ENCODE measurements at places on chromosomes 3 and 15.

GRCh38 chr3:193977622-193978021 lies 158.3 kb upstream of the HES1 start:
- no peak for DNase-seq

DNA sequence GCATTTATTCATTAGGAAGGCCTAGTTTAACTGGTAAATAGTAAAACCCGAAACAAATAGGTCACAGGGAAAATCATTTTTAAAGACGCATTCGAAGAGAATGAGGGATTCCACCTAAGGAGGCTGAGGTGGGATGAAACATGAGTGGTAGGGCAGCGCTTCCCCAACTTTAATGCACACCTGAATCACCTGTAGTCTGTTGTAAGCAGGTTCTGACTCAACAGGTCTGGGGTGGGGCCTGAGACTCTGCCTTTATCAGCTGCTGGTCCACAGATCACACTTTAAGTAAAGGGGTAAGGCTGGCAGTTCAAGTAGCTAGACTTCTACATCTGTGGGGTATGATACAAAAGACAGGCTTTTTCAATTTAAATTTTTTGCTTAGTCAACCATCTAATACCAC lies 223.5 kb upstream of the UBE2E2 start:
- DNase-seq, result no peak

GRCh38 chr15:77717333-77717990 lies 84.8 kb upstream of the LINGO1 start:
- no peak for DNase-seq

DNA sequence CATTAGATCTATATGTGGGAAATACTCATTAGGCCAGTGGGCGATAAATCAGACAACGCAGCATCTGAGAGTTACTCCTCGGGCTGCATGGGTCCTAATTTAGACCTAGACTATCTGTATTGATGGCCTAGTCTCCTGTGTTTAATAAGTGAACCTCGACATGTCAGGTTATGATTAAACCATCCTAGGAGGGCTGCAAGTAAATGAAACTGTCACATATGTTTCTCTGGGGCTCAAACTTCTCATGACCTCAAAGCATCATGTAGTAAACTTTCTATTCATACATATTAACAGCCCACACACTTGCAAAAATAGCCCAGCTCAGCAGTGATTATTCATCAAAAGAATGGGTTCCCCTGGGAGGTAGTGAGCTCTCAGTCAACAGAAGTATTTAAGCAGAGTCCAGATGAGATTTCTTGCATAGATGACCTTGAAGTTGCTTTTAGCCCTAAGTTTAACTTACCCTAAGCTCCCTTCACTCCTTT lies 51.6 kb downstream of the RAB11A start:
- no peak for DNase-seq

Measured in T-helper 17 cell (primary cell).